Hematopoietic multipotent progenitor cell treated with erythropoietin and hydrocortisone succinate and interleukin-3 and kit ligand, for 17 days (in vitro differentiated cells): ENCODE measurements at places on chromosomes 2 and 18.

DNA sequence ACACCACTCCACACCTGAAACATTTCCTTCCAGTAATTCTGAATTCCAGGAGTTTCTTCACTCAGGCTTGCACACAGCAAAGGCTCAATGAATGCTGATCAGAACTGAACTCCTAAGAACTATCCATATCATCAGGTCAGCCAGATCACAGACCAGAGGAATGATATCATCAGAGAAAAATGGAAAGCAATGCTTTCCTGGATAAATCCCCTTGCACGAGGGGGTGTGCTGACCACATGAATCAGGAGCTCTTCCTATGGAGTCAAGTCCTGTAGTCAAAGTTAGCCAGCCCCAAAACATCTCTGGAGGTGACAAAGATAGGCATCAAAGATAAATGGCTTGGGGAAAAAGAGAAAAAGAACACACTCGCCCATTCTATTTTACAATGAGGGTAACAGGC, 83.8 kb upstream of the ACVR2A start:
- no peak for DNase-seq

- DNase-seq: no peak
These were observed 22.0 kb downstream of the NPPC start for GRCh38 chr2:231904161-231904611.

- no peak for DNase-seq
These were observed 17.7 kb upstream of the CNDP1 start for GRCh38 chr18:74516271-74517235.

DNA sequence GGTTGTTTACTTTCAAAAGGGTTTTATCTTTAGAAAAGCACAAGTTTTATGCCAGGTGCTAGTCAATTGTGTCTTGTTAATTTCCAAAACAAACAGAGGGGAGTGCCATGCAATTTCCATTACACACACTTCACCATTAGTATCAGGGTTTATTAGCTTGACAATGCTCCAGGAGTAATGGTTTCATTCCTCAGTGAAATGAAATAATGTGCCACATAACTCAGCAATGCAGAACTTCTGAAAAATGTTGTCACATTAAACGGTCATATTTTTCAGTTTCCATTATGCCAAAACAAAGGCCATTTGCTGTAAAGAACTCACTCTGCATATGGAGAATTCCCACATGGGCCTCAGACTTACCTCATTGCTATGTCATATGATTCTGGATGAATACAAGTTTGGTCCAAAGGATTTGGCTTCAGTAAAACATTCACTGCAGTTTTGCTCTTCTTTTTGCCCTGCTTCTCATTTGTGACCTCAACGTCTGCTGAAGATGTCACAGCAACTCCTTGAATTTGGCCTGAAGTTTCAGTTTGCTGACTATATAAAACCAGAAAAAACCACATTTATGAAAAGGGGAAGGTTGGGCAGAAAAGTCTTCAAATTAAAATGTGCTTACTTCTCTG, 198.2 kb downstream of the SRBD1 start:
- no peak for DNase-seq

DNA sequence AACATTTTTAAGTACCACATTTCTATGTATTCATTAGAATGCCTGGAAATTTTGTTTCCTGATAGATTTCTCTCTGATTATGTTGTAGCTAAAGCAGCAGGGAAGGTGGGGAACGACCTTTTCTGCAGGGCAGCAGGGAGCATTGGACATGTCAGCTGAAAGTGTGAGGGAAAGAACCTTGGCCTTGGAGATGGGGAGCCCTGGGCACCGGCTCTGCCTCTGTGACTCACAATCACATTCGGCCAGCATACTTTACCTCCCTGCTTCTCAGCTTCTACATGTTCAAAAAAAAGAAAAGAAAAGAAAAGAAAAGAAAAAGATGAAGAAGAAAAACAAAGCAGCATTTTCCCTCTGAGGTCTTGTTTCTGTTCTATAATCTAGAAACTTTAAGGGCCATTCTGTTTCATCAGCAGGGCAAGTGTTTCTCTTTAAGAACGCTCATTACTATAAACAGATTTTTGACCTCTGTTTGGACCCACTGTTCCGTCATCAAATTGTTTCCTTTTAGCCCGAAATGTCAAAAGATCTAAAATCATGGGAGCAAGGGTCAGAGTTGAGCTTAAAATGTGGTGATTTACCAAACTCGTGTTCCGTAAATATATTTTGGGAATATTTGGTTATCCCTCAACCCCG, 27.9 kb downstream of the SETBP1 start:
- no peak for DNase-seq

- no peak for DNase-seq
These were observed 532 bp upstream of the COL3A1 start for GRCh38 chr2:188973641-188974040.

DNA sequence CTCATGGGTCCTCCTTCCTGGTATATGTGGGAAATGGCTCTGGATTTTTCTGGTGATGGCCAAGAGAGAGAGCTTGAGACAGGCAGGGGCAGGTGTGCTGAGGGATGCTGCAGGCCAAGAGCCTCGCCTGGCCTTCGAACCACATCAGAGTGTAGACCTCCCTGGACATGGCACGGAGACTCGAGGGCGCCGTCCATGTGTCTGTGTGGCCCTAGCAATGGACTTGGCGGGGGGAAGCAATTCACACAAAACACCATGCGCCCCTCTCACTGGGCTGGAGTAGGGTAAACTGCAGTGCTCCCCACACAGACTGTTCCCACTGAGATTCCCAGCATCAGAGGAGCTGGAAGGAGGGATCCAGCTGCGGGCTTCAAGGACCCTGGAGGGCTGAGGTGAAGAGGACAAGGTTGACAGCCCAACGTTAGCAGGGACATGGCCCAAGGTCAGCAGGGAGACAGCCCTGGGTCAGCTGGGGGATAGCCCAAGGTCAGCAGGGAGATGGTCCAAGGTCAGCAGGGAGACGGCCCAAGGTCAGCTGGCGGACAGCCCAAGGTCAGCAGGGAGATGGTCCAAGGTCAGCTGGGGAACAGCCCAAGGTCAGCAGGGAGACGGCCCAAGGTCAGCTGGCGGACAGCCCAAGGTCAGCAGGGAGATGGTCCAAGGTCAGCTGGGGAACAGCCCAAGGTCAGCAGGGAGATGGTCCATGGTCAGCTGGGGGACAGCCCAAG, 75.4 kb upstream of the HDAC4 start:
- DNase-seq: no peak

- no peak for DNase-seq
These were observed 3.9 kb upstream of the MLPH start for GRCh38 chr2:237483018-237483731.

DNA sequence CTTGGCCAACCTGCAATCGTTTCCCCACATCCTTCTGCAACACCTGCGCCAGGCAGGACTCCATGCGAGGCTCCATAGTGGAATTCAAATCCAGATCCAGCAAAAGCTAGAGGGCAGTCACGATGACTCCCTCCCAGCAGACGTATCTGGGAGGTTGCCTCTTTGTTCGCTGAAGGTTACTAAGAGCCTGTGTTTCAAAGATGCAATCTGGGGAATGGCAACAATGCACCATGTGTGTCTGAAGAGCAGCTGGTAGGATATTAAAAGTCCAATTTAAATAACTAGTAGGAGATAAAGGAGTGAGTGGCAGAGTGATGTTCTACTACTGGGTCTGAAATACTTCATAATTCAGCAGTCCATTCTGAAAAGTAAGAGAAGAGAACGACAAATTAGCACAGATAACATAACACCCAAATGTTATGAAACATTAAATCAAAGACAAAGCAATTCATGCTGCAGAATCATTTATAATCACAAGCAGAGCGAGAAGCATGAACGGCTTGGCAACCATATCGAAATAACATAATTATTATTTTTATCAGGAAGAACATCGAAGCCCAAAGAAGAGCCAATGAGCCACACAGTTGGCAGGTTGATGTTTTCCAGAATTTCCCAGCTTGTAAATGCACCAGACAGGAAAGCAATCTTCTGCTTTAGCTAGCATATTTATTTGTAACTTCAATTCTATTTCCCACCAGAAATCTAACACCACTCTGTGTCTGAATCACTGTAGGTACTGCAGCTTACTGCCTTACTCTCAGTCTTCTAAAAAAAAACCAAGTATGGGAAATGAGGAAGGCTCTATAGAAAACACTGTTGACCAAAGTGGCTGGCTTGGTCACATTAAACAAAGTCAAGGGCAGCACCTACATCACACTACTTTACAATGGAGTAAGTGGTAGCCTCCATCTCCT, 43.2 kb downstream of the CLASP1 start:
- no peak for DNase-seq

DNA sequence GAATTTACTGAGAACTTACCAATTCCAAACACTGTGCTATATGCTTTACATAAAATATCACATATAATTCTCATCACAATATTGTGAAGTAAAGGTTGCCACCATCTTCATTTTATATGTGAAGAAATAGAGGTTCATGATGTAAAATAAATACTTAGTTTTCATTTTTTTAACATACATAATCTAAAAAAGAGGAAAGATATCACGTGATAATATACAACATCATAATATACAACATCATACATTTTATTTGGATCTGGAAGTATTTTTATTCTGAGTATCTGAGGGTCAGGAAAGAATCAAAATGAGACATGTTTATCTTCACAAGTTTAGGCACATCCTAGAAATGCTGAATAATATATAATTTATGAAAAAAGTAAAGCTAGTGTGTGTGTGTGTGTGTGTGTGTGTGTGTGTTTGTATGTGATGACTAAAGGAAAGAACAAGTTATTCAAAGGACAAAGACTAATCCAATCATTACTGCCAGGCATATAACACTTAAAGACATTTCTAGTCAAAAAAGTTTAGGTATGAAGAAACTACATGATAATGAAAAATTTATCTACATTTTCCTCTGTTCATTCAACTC, 65.5 kb upstream of the ARHGAP15 start:
- no peak for DNase-seq

DNA sequence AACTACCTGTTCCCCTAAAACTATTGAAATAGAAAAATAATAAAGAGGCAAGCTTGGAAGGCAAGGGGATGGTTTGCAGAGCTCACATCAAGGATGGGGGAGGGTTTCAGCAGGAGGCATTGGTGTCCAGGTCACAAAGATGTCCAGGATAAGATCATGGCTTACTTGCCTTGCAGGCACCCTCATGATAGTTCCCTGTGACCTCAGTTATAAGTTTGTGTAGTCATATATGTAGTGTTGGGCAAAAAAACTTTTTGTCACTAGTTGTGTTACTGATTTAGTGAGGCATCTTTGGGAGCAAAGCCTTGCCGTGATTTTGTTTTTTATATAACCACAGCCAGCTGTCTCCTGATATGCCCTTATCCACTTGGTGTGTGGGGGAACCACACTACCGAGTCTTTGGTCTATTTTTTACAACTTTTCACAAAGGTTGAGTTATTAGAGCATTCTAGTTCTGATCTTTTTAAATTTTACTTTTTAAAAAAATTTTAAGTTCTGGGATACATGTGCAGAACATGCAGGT, 53.3 kb downstream of the IL1R2 start:
- DNase-seq: no peak

DNA sequence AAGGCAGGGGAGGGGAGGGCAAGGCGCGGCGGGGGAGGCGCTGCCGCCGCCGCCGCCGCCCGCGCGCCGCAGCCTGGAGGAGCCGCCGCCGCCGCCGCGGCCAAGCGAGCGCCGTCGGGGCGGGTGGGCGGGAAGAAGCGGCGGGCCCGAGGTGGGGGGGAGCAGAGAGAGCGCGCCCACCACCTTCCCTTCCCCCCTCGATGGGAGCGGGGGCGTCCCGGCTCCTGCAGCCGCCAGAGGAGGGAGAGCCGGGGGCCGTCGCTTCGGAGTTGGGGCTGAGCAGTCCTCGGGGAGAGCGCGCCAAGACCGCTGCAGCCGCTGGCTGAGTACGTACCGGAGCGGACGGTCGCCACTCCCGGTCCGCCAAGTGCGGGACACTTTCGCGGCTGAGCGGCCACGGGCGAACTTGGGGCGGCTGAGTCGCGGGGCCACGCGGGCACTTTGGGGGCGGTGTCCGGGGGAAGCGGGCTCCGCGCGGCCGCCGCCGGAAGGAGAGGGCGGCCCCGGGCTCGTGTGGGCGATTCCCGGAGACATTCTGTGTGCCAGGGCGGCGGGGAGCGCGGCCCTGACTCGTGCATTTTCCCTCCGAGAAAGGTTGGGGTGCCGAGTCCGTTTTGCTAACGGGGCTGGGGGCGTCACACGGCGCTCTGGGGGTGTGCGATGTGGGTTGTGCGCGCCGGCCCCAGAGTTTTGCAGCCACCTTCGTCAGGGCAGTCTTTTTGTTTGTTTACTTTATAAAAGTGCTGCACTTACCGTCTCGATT, at the start of gene NAB1:
Gene NAB1, plus strand, starts transcription at position 49 of the 763 bp plus-strand sequence. CDS start 10,094 bp downstream, outside the sequence.
- no peak for DNase-seq

GRCh38 chr2:84830095-84830494, 50.8 kb downstream of the TRABD2A start:
- DNase-seq: no peak

DNA sequence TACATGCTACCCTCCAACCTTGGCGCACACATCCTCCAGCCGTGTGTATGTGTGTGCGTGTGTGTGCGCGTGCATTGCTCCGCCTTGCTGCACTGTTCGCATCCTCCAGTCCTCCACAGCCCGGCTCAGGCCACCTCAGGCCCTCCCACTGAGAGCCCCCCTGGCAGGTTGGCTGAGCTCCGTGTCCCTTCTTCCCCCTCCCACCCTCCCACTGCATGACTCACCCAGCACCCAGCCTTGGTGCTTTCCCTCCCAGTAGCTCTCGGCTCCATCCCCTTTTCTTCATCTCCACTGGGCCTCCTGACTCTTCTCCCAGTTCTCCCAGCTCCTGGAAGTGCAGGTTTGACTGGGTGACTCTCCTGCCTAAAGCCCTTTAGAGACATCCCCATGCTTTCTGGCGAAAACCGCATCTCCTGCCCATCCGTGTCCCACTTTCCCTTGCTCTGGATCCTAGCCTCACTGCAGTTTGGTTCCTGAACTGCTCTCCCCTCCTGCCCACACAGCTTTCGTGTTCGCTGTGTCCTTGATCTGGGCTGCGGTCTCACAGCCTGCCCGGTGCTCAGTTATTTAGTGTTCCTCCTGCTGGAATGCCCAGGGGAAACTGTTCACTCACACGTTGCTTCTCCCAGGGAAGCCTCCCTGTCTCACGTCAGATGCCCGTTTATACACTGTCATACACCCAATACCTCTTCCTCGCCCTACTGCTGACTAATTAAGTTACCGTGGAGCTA, 4.9 kb downstream of the TMEM177 start:
- DNase-seq: no peak

- no peak for DNase-seq
These were observed 88.5 kb upstream of the UXS1 start for GRCh38 chr2:106282462-106283170.

DNA sequence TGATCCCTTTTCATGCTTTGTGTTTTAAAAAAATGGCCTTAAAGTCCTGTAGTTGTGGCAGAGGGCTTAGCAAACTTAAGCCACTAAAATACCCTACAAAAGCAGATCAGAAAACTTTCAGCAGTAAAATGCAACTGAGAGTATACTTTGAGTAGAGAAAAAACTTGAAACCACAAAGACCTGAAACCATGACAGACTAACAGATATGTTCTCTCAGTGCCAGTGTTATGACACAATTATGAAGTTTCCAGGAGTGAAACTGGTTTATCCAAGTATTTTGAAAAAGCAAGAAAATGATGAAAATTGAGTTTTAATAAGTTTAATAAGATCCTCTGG, 74.5 kb downstream of the SPRED2 start:
- no peak for DNase-seq

GRCh38 chr2:151258121-151258520, 3.5 kb downstream of the RBM43 start:
- no peak for DNase-seq

- peak; percentile 31 for DNase-seq
These were observed 19.7 kb upstream of the DCTN1 start for GRCh38 chr2:74399785-74400184.

GRCh38 chr18:38895560-38895959, 1330.0 kb upstream of the CELF4 start:
- no peak for DNase-seq

GRCh38 chr2:7430421-7430868, 513.2 kb downstream of the RNF144A start:
- no peak for DNase-seq

GRCh38 chr2:12433626-12433990, 283.1 kb upstream of the TRIB2 start:
- DNase-seq: peak; percentile 17
